NCI-H460 (cell line): ENCODE measurements at places on chromosomes 5 and 9.

- DNase-seq, result no peak
These were observed 145.0 kb upstream of the PCA3 start for GRCh38 chr9:76619197-76619596.

DNA sequence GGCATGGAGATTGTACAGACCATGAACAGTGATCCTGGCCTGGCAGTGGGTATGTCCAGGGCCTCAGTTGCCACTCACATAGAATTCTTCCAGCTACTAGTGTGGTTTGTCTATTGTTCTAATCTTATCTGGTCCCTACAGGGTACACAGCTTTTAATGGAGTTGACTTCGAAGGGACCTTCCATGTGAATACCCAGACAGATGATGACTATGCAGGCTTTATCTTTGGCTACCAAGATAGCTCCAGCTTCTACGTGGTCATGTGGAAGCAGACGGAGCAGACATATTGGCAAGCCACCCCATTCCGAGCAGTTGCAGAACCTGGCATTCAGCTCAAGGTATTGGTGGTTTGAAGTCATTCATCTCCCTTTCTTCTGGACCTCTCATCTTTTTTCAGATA, 43.8 kb downstream of the THBS4 start:
- no peak for DNase-seq

- DNase-seq, result no peak
These were observed 23.4 kb upstream of the GPX8 start for GRCh38 chr5:55136521-55136920.

- no peak for DNase-seq
These were observed 35.6 kb downstream of the ERP44 start for GRCh38 chr9:100063185-100063584.

GRCh38 chr9:114386361-114386885, 1.4 kb downstream of the AKNA start:
- no peak for DNase-seq

DNA sequence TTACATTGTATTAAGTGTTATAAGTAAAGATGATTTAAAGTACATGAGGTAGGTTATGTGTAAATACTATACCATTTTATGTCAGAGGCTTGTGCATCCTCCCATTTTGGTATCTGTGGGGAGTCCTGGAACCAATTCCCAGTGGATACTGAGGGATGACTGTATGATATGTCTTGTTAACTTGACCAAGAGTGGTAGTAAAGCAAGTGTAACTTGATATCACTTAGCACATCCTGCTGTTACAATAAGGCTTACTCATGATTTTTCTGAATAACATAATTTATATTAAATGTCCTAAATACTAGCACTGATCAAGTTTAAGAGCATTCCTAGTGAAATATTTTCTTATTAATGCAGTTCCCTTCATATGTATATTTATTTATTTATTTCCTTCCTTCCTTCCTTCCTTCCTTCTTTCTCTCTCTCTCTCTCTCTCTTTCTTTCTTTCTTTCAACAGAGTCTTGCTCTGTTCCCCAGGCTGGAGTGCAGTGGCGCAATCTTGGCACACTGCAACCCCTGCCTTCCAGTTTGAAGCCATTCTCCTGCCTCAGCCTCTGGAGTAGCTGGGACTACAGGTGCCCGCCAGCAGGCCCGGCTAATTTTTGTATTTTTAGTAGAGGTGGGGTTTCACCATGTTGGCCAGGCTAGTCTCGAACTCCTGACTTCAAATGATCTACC, 7.5 kb downstream of the NDFIP1 start:
- no peak for DNase-seq

- DNase-seq, result no peak
These were observed 59.6 kb downstream of the SPTLC1 start for GRCh38 chr9:92055624-92056023.

DNA sequence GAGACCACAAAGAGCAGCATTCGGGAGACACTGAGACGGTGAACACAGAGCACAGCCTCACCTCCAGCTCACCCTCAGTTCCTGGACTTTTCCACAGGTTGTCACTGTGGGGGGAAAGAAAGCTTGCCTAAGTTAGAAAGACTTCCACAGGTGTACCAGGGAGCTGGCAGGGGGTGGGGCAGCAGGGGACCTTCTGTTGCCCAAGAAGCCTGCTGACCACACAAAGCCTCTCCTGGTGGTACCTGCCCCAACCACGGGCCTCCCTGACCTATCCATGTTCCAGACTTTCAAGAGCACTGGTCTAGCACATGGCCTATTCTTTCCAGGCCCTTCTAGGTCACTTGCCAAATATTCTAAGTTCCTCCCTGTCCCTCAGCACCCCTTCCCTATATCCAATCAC, 550.8 kb downstream of the BNC2 start:
- DNase-seq, result no peak

DNA sequence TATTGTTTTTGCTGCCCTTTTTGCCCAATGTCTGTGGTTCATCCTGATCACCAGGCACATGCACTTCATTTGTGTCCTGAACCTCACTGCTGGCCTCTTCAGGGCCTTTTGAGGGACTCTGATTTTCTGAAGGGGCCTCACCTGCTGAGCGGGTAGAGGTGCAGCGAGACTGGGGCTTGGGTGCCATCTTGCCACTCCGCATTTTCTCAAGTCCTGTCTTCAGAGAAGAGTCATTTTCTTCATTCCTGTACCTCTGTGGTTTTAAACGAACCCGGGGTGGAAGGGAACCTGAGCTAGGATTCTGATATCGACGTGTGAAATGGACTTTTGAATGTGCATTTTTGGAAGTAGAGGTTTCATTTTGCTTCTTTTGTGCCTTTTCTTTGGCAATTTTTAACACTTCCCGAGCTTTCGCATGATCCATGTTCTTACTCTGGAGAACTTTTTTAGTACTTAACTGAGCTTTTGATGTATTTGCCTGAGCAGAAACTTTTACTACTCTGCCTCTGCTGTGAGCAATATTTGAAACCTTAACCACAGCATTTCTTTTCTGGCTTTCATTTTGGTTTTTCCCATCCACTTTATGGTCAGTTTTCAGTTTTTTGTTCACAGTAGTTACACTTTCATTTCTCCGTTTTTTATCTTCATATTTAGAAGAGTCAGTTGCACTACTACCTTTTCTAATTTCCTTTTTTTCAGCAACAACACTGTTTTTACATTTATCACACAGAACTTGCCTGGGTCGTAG, 26.1 kb downstream of the PWWP2A start:
- DNase-seq, result no peak

GRCh38 chr9:71915495-71915894, 4.1 kb downstream of the C9orf85 start:
- no peak for DNase-seq

GRCh38 chr5:142013734-142014521, 1.1 kb upstream of the GNPDA1 start:
- DNase-seq, result no peak

- no peak for DNase-seq
These were observed 1359.1 kb upstream of the CDH9 start for GRCh38 chr5:28397502-28397941.

- DNase-seq, result no peak
These were observed 53.3 kb downstream of the AHRR start for GRCh38 chr5:374631-375335.

DNA sequence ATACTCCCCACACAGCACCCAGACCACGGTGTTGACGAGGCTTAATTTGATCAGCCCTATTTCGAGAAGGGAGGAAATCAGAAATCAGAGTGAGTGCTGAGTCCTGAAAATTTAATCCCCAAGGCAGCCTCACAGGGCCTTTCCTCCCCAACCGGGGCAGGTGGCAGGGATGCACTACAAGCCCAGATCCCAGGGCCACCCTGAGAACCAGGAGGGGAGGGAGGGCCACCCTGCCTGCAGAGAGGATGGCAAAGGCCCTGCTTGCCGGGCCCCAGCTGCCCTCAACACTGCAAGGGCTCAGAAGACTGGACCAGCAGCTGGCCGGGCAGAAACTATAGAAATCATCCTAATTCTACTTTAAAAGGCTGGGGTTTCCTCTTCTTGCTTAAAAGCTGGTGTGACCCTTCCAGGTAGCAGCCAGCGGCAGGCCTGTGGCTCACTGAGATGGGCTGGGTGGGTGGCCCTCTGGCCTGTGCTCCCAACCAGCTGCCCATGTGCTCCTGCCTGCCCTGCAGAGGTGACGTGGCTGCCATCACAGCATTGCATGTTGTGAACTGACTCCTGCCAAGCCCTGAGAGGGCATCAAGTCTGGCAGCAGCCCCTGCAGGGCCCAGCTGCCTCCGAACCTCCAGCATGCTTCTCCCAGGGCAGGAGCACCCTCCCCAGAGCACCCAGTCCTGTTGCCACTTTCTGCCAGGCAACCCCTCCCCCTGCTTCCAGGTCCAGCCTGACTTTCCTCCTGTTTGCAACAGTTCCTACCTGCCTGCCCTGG, 122.8 kb downstream of the ADAMTS2 start:
- DNase-seq, result no peak
